ENCODE measurements at places on chromosomes 2 and 18.

- peak; percentile 55 for DNase-seq
These were observed 795 bp downstream of the METTL21A start for GRCh38 chr2:207624185-207625013.

- no peak for DNase-seq
These were observed 8.7 kb downstream of the PCBP1 start for GRCh38 chr2:70095720-70096670.

GRCh38 chr2:20227894-20228505 is 3.1 kb upstream of the SDC1 start:
- no peak for DNase-seq

GRCh38 chr2:40168032-40168431 is 283.9 kb downstream of the SLC8A1 start:
- no peak for DNase-seq

DNA sequence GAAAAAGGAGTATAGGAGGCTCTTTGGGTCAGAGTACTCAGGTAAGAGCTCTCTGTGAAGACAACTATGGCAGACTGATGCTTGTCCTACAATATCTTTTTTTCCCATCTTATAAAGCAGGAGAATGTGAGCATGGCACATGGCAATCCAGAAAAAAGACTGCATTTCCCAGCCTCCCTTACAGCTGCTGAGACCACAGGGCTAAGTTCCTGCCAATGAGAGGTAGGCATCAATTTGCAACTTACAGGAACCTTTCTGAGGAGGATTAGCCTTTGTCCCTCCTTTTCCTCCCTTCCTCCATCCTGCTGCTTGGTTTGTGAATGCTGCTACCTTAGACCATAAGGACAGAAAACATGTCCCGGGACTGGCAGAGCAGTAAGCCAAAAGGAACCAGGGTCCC is 37.8 kb upstream of the ST8SIA5 start:
- DNase-seq = no peak

DNA sequence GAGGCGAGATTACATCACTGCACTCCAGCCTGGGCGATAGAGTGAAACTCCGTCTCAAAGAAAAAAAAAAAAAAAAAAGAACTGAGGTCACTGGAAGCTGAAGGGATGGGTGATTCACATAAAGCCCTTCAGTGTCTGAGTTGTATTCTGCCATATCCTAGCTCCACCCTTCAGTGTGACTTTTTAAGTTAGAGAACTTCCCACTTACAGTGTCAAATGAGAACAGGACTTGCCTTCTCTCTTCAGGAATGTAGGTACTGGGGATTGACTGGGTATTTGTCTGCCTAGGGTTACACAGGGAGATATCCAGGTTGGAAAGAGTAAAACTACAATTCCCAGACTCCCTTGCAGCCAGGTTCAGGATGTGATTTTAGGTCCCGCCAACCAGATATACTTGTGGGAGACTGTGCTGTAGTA is 37.9 kb downstream of the EHD3 start:
- DNase-seq = no peak

DNA sequence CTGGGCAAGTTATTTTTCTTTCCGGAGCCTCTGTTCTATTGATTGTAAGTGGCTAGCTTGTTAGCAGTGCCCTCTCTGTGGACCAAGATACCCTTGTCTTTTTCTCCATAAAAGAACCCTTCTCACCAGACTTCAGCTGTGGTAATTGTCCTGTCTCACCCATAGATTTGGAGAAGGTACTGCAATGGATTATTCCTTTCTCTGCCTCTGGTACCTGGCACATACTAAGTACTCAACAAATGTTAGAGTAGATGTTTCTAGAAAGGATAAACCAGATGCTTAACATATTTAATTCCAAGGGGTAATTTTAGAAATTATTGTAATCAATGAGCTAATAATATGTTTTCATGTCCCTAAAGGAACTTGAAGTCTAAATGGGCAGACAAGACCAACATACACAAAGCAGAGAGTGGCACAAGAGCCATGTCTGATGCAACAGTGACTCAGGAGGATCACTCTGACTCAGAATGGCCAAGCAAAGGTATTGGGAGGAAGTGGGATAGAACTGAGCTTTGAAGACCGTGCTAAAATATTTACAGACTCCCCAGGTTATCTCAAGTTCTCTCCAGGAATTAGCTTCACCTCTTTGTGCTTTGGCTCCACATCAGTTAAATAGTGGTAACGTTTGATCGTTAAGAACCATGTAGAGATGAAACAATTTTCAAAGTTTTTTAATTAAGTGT is 129.7 kb upstream of the OSR1 start:
- DNase-seq = no peak

- DNase-seq = no peak
These were observed 142.1 kb downstream of the PHLPP1 start for GRCh38 chr18:62857263-62857976.

- DNase-seq = no peak
These were observed 7.5 kb downstream of the RIOK3 start for GRCh38 chr18:23460285-23461273.

GRCh38 chr2:35428548-35428947 is 927.0 kb upstream of the CRIM1 start:
- no peak for DNase-seq

GRCh38 chr18:3177902-3178687 is 41.7 kb downstream of the MYOM1 start:
- no peak for DNase-seq

DNA sequence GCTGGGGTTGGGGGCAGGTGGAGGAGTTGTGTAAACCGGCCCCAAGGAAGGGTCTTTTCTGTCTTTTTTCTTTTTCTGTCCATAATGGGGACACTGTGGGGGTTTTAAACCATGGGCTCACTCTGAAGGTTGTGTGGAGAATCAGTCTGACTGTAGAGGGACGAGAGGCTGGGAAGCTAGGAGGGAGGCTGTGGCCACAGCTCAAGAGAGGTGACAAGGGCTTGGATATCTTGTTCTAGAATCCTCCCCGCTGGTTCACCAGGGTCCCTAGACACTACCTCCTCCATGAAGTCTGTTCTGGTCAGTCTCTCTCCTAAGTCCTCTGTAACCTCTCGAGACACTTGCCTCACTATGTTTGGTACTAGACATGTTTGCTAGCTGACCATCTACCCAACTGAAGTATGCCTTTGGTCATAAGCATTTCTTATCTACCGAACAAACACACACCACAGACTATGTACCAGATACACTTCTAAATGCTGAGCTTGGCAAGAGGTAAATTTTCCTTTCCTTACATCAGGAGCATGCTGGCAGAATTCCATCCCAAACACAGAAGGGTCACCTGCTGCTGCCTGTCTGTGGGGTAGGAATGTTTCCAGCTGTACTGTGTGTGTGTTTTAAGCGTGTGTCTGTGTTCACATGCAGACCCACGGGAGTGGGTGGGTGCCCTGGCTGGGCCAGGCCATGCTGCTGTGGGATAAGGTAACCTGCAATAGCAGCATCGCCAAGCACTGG is 69.6 kb upstream of the MGAT4A start:
- no peak for DNase-seq

- DNase-seq = no peak
These were observed 15.7 kb downstream of the ZNF407 start for GRCh38 chr18:74613381-74613780.

- no peak for DNase-seq
These were observed 274.1 kb downstream of the AFF3 start for GRCh38 chr2:99868260-99868659.

GRCh38 chr2:100195942-100196341 is 53.6 kb upstream of the AFF3 start:
- no peak for DNase-seq

DNA sequence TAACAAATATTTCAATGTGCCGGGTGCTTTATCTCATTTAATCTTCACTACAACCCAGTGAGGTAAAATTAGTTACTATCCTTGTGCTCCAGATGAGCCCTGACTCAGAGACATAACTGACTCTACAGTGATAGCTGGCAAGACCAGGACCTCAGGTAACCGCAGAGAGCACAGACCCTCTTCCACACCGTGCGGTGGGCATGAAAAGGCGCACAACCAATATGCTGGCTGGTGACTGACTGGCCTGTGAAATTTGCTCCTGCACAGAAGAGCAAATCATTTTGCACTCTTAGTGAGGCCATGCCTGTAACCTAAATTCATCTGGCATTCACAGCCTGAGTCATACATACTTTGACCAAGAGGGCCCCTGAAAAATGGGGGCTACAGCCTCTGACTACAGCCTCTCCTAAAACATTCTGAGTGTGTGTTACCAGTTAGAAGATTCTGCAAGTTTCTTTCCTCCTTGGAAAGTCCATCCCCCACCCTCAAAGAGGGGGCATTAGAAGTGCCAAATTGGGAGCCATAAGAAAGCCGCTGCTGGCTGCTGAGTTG is 22.4 kb upstream of the MSGN1 start:
- no peak for DNase-seq

DNA sequence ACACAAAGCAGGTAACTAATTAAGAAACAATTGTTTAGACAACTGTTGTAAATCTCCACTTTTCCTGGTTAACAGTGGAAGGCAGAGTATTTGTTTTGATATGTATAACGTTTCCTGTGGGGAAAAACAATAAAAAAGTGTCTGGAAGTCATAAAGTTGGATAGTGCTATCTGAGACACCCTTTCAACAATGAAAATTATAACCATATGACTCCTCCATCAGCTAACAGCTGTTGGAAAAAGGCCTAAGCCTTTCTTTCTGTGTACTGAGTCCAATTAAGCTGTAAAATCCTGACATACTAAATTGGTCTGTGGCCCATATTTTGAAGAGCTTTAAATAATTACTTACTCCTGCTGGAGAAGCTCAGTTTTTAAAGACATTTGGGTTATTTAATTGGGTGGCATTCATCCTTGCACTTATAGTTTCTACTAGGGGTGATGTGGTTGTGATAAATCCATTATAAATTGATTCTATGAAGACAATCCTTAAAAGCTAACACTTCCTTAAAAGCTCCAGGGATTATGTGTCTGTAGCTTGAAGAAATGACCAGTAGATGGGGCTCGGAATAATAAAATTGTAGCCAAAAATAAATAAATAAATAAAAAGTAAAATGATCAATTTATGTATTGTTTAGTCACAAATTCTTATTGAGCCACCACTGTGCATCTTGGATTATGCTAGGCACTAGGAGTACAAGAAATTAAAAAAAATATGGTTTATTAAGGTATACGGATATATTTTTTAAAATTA is 698.1 kb upstream of the NXPH2 start:
- DNase-seq = no peak

DNA sequence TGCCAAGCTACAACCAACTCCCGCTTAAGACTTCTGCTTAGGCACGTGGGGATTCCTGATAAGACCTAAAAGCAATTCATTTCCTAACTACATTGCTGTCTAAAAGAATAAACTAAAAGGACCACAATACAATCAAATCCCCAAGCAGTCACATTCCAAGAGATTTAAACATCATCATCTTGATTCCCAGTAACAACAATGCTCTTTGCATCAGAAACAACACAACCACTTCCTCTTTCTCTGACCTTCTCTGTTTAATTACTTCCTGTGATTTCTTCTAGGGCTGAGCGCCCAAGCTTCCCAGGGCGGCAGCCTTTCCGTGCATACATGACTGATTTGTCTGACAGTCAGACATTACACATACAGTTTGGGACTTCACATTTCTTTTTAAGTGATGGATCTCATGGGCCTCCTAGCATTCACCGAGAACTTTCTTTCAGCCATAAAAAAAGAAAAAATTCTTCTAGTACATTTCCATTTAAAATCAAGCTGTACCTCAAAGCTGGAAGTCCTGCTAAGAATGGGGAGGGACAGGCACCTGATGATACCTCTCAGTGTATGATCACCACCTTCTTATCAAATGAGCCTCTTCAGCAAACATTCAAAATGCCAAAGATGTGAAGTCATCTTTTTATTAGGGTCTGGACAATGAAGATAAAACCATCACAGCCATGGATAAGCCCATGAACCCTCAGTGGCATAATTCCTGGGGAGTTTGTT is 11.5 kb downstream of the SPRED2 start:
- DNase-seq = no peak
